ENCODE measurements at places on chromosomes 2 and 18. TPM values are rescaled to one million over a fixed set of nuclear protein-coding genes. Genes with fewer than 3 reads are reported as not detected.

DNA sequence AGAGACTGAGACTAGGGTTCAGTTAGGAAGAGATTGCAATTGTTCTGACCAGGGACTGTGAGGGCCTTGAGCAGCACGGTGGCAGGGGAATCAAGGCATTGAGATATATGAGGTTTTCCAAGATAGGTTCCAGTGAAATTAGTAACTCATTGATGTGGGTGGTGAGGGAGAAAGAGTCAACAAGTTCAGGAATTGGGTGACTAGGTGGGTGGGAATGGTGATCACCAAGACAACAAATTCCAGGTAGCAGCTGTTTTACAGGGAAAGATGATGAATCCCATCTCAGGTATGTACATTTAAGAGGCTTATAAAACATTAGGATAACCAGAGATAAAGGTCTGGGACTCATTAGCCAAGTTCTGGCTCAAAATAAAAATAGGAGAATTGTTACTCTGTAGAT is 251.5 kb upstream of the MGAT5 start:
- no peak for DNase-seq

Gene ADGRF3
- 1.0 TPM for total RNA-seq

DNA sequence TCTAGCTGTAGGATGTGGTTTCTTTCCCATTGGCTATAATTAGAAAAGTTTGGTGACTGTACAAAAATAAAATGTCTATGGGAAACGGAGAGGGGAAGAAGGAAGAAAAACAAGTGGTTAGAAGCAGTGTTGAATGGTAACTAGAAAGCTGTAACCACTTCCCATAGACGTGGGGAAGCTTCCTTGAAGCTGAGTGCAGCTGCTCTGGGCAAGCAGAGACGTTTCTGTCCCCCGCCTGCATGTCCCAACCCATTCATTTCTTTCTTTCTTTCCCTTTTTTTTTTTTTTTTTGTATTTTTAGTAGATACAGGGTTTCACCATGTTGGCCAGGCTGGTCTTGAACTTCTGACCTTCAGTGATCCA is 367.8 kb upstream of the HS6ST1 start:
- no peak for DNase-seq

Gene NPHP1
- 1.6 TPM for total RNA-seq

Gene HADHB
- total RNA-seq: 65.6 TPM

Gene BCS1L
- 75.1 TPM for total RNA-seq

GRCh38 chr2:129236601-129237000 is 742.9 kb upstream of the RAB6C start:
- DNase-seq: no peak

GRCh38 chr18:31669541-31669940 is 14.8 kb downstream of the B4GALT6 start:
- DNase-seq: no peak
